ENCODE measurements at places on chromosomes 12 and 14.
A peak's percentile ranks its signal among the peaks of the same experiment; 100 is the strongest.

DNA sequence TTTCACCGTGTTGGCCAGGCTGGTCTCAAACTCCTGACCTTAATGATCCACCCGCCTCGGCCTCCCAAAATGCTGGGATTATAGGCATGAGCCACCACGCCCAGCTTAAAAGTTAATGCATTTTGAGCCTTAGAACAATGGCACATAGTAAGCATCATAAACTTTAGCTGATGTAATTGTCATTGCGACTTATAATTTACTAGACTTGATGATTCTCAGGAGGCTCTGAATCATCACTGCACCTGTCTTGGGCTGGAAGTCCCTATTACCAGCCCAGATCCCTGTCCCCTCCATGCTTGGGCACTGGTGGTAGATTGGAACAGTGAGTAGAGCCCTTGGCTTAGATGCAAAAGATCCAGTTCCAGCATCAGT is 26.1 kb downstream of the KMT5A start:
- DNase-seq, result no peak

DNA sequence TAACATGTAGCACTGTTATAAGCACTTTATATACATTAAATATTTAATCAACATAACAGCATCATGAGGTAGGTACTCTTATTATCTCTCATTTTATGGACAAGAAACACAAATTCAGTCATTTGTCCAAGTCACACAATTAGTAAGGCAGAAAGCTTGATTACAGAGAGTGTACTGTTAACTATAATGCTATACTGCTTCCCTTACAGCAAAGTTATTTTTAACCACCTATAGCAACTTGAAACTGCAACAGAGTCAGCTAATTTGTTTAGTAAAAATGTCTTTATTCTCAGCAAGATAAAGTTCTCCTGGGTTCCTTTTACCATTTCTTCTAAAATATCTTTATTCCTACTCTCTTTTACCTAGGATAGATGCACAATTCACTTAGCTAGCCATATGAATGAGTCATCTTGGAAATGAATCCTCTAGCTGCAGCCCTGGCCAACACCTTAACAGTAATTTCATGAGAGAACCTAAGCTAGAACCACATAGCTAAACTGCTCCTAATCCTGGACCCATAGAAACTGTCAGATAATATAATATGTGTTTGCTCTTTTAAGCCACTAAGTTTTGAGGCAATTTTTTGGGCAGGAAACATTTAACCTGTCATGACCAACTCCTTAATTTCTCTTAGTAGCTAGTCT is 90.2 kb upstream of the HECTD1 start:
- DNase-seq, result no peak

DNA sequence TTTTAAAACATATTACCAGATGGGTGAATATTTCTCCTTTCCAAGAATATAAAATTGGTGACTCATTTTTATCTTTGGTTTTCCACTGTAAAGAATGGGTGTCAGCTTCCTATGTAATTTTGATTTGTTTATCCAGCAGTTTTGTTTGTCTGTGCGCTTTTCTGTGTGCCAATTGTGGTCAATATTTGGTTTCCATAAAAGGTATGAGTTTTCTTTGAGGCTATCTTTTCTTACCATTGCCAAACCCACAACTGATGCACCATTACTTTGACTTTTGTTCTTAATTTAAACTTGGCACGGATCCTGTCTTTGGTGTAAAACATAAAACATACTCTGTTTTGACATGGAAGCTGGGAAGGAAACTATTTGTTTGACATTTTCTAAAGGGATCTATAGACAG is 78.8 kb upstream of the NAV3 start:
- DNase-seq, result no peak

DNA sequence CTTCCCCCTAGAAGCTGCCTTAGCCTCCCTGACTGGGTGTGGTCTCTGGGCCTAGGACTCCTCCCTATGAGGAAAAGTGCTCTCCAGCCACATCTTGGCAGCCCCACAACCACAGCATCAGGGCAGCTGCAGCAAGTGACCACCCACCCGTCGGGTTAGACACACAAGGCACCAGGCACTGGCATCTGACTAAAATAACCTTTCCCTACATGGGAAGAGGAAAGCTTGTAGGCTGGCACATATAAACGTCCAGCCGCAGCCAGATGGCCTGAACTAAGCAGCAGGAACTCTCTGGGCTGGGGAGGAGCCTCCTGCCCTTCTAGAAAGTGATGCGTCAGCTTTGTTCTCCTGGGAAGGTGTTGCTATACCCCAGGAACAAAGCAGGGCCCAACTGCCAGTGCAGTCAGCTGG is 328.7 kb downstream of the DPF3 start:
- no peak for DNase-seq

DNA sequence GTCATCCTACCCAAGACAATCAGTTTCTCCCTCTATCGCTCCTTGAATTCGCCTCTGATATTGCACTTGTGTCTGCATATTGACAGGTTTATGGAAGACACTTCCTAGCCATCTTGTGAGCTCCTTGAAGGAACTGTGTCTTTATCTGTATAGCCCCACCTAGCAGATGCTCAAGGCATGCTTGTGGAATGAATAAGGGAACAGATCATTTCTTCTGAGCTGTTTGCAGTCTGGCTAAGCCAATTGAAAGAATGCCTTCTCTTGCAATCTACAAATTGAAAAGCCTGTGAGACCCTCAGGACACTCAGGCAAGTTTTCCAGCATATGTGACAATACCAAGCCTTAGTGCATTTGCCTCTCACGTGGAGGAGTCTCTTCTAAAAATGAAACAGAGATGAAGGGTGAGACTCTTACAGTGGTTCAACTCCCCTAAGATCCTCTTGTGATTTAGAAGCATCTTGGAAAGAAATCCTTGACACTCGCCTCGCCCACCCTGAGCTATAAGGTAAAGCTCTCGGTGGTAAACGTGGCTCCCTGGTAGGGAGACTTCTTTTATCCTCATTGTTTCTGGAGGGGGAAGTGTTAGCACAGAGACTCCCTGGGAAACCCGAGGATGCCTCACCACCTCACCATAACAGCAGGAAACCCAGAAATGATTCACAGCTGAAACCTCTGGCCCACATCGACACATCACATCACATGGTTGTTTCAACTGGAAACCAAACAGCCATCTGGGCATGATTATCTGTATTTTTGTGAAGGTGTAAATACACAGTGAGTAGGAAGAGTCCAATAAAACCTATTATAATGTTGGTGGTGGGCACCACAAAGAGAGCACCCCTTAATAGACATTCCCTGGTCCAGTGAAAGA is 112.3 kb upstream of the BCL2L14 start:
- peak; percentile 54 for DNase-seq

DNA sequence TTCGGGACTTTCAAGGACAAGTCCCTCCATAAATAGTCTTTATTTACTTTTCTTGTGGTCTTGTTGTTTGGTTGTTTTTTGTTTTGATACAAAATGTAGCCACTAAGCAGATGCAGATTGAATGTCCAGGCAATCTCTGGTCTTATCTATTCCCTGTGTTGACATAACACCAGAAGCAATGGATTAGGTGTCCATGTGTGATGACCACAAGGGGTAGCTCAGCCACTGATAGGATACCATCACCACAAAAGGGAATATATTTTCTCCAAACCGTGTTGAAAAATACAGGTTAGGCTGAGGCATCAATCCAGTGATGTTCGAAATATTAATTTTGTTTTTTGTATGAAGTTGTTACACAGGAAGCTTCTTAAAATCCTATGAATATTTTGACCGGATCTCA is 196.3 kb downstream of the EPS8 start:
- no peak for DNase-seq

DNA sequence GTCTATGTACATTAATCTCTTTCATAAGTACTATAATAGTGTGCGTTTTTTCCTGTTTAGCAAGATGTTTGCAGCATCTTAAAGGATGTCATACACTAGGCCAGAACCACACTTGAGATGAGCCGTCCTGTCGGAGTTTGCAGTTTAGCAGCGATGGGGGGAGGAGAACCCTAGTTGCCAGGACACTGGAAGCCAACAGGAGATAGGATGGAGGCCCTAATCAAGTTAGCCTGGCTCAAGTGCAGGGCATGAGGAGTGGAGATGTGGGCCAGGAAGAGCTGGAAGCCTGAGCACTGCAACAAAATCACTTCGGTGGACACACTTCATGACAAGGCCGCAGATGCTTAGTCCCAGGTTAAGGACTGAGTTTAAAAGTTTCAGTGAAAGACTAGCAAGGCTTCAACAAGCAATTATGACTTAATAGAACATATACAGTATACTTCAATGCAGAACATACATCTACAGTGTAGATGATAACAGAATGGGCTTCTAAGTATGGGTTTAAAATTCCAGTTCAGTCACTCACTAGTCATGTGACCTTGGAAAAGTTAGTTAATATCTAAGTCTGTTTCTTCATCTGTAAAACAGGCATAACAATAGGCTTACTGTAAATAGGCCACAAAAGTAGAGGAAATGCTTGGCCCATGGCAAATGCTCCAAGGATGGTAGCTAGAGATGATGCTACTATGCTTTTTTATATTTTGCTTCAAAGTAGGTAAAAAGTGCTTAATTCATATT is 77.1 kb downstream of the PTPN21 start:
- DNase-seq, result no peak

- no peak for DNase-seq
Observed at GRCh38 chr14:38042322-38042721, 165.4 kb upstream of the SSTR1 start.

- peak; percentile 9 for DNase-seq
Observed at GRCh38 chr14:39169541-39169900, 612 bp downstream of the TRAPPC6B start.

DNA sequence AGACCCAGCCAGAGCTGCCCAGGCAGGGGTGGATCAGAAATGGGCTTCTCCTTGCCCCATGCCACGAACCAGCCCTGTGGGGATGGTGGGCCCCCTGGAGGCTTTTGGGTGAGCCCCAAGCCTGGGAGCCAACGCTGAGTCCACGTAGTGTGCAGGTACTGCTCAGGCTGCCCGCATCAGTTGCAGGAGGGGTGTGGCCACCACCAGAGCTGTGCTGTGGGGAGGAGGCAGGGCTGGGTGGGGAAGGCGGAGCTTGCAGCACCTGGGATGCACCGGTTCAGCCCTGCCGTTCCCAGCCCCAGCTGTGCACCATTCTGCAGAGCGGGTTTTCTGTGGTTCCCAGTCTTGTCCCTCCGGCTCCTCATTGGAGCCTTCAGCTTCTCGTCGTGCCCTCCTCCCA is 36.3 kb downstream of the IL31 start:
- no peak for DNase-seq

DNA sequence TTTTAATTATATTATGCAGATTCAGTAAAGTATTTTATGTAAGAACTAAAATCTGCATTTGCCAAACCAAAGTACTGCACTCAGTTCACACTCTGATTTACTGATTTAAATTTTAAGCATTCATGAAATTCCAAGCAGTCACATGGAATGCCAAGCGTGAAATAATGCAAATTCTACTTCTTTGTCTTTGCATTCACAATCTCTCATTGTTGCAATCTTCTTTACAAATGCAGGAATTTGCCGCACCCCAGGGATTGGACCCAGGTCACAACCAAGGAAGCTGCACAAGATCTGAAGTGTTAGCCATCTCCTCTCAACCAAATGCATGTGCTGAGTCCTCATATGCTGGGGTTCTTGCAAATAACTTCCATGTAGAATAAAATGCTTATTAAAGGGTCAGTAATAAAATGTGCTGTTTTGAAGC is 71.9 kb downstream of the TUNAR start:
- DNase-seq, result no peak

DNA sequence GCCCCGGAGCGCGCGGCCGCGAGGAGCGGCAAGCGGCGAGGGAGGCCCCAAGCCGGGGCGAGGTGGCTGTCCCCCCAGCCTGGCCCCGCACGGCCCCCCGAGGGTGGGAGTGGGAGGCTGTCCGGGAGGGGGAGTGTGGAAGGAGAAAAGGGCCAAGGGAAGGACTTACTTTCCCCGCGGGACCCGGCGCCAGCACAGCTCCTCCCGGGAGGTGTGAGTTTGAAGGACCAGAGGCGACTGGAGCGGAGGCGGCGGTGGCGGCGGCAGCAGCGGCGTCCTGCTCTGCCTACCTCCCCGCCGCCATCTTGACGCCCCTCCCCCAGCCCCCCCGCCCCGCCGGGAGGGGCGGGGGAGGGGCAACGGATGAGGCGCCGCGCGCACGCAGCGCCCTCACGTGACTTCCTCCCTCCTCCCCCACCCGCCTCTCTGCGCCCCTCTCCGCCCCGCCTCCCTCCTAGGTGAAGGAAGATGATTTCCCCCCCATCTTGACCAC is at the start of gene SBNO1:
TSS of gene SBNO1 (minus strand) at position 316 of the 493 bp plus-strand sequence. CDS start 14,406 bp downstream, outside the sequence.
- DNase-seq, result peak; percentile 90

DNA sequence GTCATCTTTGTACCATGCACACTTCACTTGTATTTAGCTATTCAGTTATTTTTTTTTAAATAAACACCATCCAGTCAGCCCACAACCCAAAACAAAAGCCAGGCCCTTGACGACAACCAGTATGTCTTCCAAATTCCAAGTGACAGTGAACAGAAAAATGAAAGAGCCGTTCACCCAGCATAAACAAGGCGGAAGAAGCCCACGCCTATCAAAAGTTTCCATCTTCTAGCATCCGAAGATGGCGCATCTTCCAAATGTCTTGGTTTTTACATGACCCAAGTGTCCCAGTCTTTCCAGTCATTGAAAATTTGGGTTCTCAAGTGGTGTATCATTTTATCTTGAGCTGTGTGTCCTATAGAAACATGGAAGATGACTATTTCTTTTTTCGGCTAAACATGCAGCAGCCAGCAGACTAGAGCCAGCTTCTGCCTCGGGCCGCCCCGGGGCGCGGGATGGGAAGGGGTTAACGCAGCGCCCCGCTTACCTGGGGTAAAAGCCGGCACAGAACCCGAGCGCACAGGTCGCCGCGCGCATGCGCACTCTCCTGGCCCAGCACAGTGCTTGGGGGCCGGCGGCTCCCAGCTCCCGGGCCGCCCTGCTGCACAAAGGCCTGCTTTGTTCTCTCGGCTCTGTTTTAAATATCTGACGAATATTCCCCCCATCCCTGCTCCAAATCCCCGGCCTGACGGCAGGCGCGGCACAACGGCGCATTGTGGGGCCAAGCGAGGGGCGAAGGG is 164.8 kb downstream of the ZFP36L1 start:
- DNase-seq, result no peak
